8988T (cell line): ENCODE measurements at places on chromosomes 5 and 9.

DNA sequence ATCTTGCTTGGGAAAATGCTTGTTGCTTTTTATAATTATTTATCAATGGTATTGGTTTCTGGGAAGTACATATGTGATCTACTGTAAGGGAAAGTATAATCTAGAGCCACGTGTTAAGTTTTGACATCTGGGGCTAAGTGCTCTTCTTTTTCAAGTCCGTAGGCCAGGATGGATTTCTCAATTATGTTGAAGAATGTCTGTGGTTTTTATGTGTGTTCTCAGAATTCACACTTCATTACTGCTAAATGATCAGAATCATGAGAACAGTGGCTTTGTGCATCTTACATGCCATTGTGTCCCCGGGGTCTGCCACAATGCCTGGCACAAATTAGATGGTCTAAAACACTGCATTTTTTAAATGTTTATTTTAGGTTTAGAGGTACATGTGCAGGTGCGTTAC is 14.5 kb upstream of the AUH start:
- no peak for DNase-seq

- no peak for DNase-seq
Observed at GRCh38 chr9:130634801-130635200, 29.6 kb upstream of the PRDM12 start.

DNA sequence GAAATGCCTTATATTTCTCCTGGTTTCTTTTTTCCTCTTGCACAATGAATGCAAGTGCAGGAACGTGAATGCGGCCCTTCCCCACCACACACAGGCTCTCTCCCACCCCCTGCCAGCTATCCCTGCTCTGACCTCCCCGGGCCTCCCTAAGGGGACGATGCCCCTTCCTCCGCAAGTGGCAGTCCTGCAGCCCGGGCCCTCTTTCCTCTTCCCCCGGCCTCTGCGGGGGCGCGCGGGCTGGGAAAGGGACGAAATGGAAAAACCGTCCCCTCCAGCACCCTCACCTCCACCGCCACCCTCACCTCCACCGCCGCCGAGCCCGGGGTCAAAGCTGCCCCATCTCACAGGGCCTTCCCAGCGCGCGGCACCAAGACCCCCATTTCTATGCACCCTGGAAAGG is 44.7 kb downstream of the GAS1 start:
- DNase-seq = no peak

- no peak for DNase-seq
Observed at GRCh38 chr9:126838895-126839294, 21.5 kb upstream of the ZBTB34 start.

DNA sequence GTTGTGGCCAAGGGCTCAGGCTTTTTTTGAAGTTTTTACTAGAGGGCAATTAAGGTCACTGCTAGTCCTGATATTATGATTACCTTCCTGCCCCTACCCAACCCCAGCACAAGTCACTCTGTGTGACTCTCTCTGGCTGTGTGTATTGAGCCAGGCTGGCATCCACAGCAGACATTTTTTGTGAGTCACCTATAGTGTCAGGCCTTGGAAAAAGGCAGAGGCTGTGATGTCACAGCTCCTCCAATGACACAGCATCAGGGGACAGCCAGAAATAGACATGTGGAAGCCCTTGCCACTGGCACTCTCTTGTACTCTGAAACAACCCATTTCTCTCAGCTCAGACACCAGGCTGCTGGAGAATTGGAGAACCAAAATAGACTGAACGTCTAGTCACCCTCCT is 145.4 kb downstream of the NMUR2 start:
- DNase-seq = no peak

- DNase-seq = no peak
Observed at GRCh38 chr5:129496421-129496820, 36.3 kb downstream of the ADAMTS19 start.

DNA sequence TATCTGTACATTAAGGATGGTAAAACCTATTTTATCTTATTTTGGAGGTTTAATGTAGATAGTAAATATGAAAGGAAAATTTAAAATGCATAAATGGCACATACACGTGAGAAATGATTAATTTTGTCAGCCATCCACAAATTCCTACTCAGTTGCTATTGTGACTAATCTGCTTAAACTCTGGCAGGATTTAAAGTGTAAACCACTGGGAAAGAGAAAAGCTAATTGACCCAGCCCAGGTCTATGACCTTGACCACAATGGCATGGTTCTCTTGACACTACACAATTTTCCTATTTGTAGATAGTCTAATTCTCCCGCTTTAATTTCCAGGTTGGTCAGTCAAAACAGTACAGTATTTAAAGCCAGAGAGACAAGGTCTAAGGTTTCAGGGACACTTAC is 459.0 kb upstream of the KLF4 start:
- no peak for DNase-seq

- DNase-seq = no peak
Observed at GRCh38 chr5:59115345-59115744, 532.5 kb downstream of the RAB3C start.

DNA sequence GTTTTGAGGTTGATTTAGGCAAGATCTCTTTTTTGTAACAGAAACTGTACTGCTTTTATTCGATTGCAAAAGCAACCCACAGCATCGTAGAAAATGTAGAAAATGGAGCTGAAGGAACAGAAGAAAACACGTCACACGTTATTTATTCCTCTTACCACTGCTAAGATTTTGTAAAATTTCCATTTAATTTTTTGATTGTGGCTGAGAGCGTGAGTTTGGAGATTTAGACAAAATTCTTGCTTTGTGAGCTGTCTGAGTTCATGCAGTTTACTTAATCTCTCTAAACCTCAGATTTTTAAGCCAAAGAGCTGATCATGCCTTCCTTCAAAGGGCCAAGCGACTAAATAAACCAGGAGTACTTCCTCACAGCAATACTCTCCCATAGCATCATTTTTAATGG is 24.8 kb downstream of the DPYSL3 start:
- DNase-seq = no peak

DNA sequence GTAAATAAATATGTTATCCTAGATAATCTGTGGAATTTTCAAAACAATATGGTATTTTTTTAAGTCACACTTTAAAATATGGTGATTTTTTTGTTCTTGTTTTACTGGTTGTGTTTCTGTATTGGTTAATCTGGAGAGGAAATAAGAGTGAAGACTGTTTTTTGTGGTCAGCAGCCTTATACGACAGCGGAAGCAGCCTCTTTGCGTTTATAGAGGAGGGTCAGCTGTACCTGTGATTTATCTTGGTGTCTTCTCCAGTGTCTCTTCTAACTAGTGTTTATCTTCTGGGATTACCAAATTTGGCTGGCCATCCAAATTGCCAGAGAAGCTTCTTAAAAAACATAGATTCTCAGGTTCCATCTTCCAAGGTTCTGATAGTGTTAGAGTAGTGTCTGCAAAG is 58.7 kb downstream of the ICE1 start:
- no peak for DNase-seq

DNA sequence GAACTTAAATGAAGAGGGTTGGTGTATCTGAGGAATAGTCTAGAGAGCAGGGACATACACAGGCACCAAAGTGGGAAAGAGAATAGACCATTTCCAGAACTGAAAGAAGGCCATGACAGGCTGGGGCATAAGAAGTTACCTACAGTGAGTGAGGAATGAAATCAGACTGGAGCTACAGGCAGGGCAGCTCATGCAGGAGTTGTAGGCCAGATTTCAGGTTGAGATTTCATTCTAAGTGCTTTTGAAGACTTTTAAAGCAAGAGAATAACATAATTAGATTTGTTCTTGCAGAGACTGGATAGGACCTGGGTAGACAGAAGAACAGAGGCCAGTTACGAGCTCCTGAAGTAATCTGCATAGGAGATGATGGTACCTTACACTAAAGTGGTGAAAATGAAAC is 280.8 kb downstream of the KIAA0825 start:
- DNase-seq = no peak

DNA sequence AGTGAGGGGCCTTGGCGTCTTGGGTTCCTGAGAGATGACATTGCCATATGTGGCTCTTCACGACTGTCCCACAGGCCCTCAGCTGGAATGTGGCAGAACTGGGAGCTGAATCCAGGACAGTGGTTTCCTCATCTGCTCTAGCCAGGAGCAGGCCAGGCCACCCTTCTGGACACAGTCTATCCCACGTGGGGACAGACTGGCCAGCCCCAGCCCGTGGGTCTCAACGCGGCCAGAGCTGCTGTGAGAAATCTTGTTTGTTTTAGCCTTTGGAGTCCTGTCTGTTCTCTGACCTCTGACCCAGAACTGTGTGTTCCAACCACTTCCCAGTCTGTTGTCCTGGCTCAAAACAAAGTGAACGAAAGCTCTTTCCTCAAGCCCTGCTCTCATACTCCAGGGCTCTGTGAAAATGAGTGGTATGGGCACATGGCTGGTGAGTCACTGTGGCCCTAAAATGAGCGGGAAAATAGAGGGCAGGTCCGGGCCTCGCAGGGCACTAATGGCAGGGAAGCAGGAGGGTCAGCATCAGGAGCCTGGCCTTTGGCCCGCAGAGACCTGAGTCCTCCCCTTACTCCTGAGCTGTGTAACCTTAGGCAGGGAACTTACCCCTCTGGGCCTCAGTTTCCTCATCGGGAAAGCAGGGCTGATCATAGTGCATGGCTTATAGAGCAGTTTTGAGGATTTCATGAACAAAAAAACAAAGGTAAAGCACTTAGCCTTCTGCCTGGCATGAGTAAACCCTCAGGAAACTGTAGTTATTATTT is 34.8 kb upstream of the GLRX start:
- no peak for DNase-seq

- no peak for DNase-seq
Observed at GRCh38 chr5:134003064-134003816, 1.5 kb downstream of the VDAC1 start.
